ENCODE measurements at places on chromosomes 6 and 20.

DNA sequence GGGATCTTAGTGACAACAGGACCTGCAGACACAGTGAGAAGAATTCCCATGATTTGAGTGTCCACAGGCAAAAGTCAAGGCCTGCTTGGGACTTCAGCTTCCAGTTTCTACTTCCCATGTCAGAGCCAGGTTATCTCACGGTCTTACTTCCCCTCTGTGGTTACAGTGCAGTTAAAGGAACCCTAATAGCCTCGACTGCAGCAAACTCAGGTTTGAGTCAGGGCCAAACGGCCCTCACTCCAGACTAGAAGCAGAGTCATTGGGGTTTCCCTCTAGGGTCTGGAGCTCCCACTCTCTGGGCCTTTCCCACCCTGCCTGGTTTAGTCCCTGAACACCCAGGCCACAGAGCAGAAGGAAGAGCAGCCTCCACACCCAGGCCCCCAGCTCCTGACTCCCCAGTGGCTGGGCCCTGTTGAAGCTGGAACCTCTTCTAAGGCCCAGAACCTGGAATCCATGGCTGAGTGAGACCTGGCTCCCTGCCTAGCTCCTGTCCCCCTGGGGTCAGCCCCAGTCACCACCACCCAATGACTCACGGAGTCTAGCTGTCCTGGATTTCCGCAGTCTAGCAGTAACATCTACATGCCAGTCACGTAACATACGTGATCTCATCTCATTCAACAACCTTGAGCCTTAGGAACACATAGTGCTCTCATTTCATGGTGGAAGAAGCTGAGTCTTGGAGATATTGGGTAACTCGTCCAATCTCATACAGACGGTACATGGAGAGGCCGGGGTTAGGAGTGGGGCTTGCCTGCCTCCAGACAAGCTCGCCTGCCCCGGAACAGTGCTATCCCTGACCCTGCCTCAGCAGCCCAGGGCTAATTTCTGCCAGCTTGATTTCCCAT is 9.2 kb upstream of the GHRH start:
- DNase-seq, result no peak

GRCh38 chr20:11755071-11755841 is 162.4 kb upstream of the BTBD3 start:
- DNase-seq, result no peak

GRCh38 chr20:9518576-9519175 is 4.3 kb downstream of the LAMP5 start:
- no peak for DNase-seq

DNA sequence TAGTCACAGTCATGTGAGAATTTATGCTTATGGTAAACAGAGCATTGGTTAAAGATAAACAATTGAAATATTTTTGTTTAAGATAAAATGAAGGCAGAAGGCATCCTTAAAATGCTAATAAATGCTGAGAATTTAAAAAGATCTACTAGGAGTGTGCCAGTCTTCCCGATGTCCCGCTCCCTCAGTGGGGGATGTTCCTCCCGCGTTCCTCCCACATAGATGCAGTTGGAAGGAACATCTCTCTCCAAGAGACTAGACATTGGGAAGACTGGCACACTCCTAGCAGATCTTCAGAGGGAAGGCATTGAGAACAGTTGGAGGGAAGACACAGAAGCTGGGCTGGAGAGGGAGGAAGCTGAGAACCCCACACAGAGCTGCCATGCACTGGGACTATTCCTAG is 203.3 kb downstream of the EDN1 start:
- DNase-seq, result no peak
